ENCODE measurements at places on chromosomes 7 and 10. TPM values are rescaled to one million over a fixed set of nuclear protein-coding genes. Genes with fewer than 3 reads are reported as not detected.

The SEMA3A gene
- 3.7 TPM for total RNA-seq

The SAMD9L gene
- total RNA-seq = 22.4 TPM

The PROSER2 gene
- 19.8 TPM for total RNA-seq

The CCDC172 gene
- not detected for total RNA-seq

The CHAT gene
- total RNA-seq = not detected

The ECHDC3 gene
- 33.0 TPM for total RNA-seq

The OPALIN gene
- not detected for total RNA-seq

The PNLIPRP2 gene
- not detected for total RNA-seq

The IRF5 gene
- total RNA-seq = 50.7 TPM

The CPA1 gene
- 12.6 TPM for total RNA-seq

The LIPK gene
- not detected for total RNA-seq

The MMD2 gene
- not detected for total RNA-seq

DNA sequence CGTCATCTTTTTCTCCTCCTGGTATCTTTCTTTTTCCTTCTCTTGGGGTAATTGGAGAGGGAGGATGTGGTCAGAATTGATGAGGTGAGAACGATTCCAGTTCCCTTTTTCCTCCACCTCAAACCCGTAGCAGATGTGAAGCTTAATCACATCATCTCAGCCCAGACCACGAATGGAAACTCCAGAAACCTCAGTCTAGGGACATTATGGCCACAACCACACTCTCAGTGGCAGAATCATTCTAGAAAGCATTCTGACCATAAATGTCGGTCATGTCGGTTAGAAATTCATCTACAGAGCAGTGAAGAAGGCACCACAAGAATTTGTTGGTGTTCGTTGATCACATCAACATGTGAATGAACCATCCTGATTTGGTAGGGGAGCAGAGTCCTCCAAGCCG is 78.7 kb downstream of the GATA3 start:
- no peak overlapping the region for H3K27ac ChIP-seq
- H3K27me3 ChIP-seq = no peaks in the 10 kb centered on the region
- no peaks in the 10 kb centered on the region for H3K36me3 ChIP-seq
- no peak for DNase-seq
- H3K4me3 ChIP-seq = no peak overlapping the region
- H3K4me1 ChIP-seq = no peaks in the 10 kb centered on the region

- DNase-seq = no peak
- H3K27me3 ChIP-seq = no peaks in the 10 kb centered on the region
- H3K4me3 ChIP-seq = no peak overlapping the region
- H3K4me1 ChIP-seq = peaks cover 78% of the 10 kb centered on the region
Observed at GRCh38 chr7:143390773-143391317, 9.7 kb downstream of the ZYX start.

DNA sequence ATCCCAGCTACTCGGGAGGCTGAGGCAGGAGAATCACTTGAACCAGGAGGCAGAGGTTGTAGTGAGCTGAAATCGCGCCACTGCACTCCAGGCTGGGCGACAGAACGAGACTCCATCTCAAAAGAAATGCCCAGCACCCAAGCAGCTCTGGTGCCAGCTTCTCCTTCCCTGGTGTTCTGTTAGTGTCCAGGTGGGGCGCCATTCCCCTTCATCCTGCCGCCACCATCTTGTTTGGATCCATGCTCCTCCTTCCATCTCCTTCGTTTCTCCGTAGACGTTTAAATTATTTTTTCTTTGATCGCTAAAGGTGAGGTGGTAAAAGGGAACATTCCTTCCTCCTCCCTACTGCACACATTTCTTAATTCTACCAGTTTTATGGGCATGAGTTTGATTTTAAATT is 30.3 kb downstream of the PROSER2 start:
- no peaks in the 10 kb centered on the region for H3K27me3 ChIP-seq
- no peak for DNase-seq

DNA sequence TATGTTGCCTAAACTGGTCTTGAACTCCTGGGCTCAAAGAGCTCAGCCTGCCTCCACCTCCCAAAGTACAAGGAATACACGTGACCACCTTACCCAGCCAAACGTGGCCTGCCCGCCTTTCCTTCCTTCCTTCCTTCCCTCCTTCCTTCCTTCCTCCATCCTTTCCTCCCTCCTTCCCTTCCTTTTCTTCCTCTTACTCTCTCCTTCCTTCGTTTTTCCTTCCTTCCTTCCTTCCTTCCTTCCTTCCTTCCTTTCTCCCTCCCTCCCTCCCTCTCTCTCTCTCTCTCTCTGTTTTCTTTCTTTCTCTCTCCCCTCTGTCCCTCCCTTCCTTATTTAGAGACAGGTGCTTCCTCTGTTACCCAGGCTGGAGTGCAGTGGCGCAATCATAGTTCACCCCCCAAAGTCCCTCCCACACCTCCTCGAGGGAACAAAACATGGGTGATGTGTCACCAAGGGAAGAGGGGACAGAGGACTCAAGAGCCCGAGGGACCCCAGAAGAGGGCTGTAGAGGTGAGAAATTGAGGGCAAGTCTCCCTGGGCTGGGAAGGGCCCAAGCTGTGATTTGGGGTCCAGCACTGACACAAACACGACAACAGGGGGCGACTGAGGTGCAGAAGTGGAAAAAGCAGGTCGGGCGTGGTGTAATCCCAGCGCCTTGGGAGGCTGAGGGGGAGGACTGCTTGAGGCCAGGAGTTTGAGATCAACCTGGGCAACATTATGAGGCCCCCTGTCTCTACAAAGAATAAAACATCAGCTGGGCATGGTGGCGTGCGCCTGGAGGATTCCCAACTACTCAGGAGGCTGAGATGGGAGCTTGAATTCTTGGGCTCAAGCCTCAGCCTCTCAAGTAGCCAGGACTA is 28.1 kb downstream of the EPHB4 start:
- H3K4me1 ChIP-seq = peaks cover 43% of the 10 kb centered on the region
- H3K4me3 ChIP-seq = no peak overlapping the region
- DNase-seq = no peak
- H3K27me3 ChIP-seq = no peaks in the 10 kb centered on the region
- peak overlapping the region; percentile 23 for H3K27ac ChIP-seq

GRCh38 chr10:48556065-48556464 is 48.8 kb downstream of the ARHGAP22 start:
- no peak overlapping the region for H3K4me3 ChIP-seq
- no peaks in the 10 kb centered on the region for H3K27me3 ChIP-seq
- no peaks in the 10 kb centered on the region for H3K36me3 ChIP-seq

GRCh38 chr10:107442035-107442505 is 277.6 kb upstream of the SORCS1 start:
- no peak for DNase-seq
- no peaks in the 10 kb centered on the region for H3K27me3 ChIP-seq
- no peak overlapping the region for H3K27ac ChIP-seq
- no peaks in the 10 kb centered on the region for H3K4me1 ChIP-seq
- H3K4me3 ChIP-seq = no peak overlapping the region

- no peaks in the 10 kb centered on the region for H3K36me3 ChIP-seq
- H3K27ac ChIP-seq = no peak overlapping the region
- H3K4me3 ChIP-seq = no peak overlapping the region
- H3K4me1 ChIP-seq = no peaks in the 10 kb centered on the region
- H3K27me3 ChIP-seq = no peaks in the 10 kb centered on the region
- DNase-seq = peak; percentile 65
Observed at GRCh38 chr7:8125680-8126444, 136.1 kb downstream of the ICA1 start.

DNA sequence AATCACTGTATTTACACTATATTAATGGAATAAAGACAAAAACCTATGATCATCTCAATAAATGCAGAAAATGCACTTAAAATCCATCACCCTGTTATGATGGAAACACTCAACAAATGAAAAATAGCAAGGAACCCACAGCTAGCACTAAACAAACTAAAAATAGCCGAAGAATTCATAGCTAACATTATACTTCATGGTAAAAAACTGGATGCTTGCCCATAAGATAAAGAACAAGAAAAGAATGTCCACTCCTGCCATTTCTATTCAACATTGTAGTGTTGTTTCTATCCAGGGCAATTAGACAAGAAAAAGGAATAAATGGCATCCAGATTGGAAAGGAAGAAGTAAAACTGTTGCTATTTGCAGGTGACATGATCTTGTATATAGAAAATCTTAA is 142.1 kb downstream of the STK31 start:
- H3K36me3 ChIP-seq = no peaks in the 10 kb centered on the region
- H3K4me1 ChIP-seq = no peaks in the 10 kb centered on the region
- no peak overlapping the region for H3K27ac ChIP-seq

DNA sequence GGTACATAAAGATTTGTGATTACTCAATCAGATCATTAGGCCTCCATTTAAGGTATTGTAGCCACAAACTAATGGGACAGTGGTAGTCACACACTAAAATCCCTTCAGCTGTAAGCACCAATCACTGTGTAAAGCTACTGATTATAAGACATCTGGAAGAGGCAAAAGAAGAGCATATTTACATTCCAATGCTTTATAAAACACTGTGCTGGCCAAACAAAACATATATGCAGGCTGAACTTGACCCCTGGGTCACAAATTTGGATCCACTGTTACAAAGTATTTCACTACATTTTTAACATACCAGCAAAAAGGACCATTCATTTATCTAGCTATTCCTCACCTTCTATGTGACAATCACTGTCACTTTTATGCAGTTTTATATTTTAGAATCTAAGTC is 41.4 kb upstream of the ANLN start:
- H3K4me3 ChIP-seq = no peak overlapping the region
- no peaks in the 10 kb centered on the region for H3K36me3 ChIP-seq
- no peaks in the 10 kb centered on the region for H3K27me3 ChIP-seq

GRCh38 chr10:44984671-44985101 is 6.1 kb upstream of the DEPP1 start:
- peak overlapping the region; percentile 75 for H3K27ac ChIP-seq
- H3K4me1 ChIP-seq = peaks cover 79% of the 10 kb centered on the region
- H3K36me3 ChIP-seq = peaks cover 9% of the 10 kb centered on the region

DNA sequence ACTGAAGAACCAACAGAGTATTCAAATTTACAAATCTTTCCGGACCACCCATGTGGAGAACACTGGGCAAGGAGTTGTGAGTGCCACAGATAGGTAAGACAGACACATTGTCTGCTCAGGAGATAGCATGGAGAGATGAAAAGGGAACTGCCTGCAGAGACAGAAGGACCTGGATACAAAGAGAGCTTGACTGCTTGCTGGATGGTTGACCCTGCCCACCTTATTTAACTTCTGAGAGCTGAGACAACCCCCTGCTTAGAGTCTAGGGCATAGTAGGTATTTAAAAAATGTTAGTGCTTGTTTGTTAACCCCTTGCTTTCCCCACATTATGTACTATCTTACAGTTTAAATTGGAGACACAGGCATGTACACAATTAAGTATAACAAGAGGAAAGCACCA is 314.1 kb downstream of the THSD7A start:
- H3K4me1 ChIP-seq = no peaks in the 10 kb centered on the region
- no peak overlapping the region for H3K4me3 ChIP-seq
- H3K36me3 ChIP-seq = no peaks in the 10 kb centered on the region
- no peak for DNase-seq
- H3K27me3 ChIP-seq = no peaks in the 10 kb centered on the region

DNA sequence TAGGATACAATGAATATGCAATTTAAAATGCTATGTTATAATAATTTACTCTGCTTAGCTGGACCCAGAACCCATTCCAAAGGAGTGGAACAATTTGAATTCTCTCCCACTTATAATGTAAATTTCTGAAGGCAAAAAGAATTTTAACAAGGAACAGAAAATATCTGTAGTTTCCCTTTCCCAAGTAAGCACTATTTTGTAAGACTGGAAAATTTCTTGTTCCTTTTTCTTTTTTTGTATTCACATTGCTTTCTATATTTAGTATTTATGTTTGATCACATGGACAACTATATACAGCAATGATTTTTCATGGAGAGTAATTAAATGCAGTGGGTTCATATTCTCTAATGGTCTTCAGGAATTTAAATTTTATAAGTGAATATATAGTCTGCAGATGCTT is 127.4 kb downstream of the GPR85 start:
- no peak for DNase-seq
- no peaks in the 10 kb centered on the region for H3K36me3 ChIP-seq

DNA sequence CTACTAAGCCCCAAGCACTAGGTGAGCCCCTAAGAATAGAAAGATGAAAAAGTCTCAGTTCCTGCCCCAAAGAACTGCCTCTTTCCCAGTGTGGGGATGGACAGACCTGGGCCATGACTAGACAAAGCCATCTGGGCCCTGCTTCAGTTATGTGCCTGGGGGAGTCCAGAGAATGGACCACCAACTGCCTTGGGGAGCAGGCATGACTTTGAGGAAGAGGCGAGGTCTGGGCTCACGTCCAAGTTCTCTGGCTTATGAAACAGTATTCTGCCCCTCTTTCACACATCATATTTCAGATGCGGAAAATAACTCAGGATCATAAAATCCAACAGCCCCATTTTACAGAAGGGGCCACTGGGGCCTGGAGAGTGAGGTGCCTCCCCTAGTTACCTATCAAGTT is 80.3 kb downstream of the PLXNA4 start:
- no peak overlapping the region for H3K4me3 ChIP-seq
- DNase-seq = no peak
- no peak overlapping the region for H3K27ac ChIP-seq
- no peaks in the 10 kb centered on the region for H3K4me1 ChIP-seq
- no peaks in the 10 kb centered on the region for H3K36me3 ChIP-seq

GRCh38 chr10:35700487-35700882 is 58.4 kb upstream of the FZD8 start:
- H3K27ac ChIP-seq = no peak overlapping the region
- no peak for DNase-seq
- no peaks in the 10 kb centered on the region for H3K4me1 ChIP-seq
- H3K4me3 ChIP-seq = no peak overlapping the region
- no peaks in the 10 kb centered on the region for H3K36me3 ChIP-seq

DNA sequence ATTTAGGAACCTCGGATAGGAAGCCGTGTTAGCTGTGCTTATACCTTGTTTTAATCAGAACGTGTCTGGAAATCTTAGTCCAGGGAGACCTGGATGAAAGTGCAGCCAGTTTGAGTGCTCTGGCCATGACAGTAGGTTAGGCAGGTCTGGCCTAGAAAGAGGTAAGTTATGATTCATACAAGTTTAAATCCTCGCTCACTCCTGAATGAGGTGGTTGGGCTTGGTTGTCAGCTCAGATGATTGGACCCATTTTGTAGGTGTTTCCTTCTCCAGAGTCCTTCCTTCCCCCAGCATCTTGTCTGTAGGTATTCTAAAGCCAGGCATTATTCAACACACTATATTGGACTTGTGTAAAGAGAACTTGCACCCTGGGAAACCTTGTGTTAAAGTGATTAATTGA is 561.9 kb upstream of the GALNT17 start:
- H3K27ac ChIP-seq = no peak overlapping the region
- H3K4me1 ChIP-seq = no peaks in the 10 kb centered on the region

- H3K4me1 ChIP-seq = no peaks in the 10 kb centered on the region
- no peaks in the 10 kb centered on the region for H3K27me3 ChIP-seq
- H3K27ac ChIP-seq = no peak overlapping the region
- no peaks in the 10 kb centered on the region for H3K36me3 ChIP-seq
Observed at GRCh38 chr10:115402699-115403098, 309.5 kb downstream of the ATRNL1 start.

DNA sequence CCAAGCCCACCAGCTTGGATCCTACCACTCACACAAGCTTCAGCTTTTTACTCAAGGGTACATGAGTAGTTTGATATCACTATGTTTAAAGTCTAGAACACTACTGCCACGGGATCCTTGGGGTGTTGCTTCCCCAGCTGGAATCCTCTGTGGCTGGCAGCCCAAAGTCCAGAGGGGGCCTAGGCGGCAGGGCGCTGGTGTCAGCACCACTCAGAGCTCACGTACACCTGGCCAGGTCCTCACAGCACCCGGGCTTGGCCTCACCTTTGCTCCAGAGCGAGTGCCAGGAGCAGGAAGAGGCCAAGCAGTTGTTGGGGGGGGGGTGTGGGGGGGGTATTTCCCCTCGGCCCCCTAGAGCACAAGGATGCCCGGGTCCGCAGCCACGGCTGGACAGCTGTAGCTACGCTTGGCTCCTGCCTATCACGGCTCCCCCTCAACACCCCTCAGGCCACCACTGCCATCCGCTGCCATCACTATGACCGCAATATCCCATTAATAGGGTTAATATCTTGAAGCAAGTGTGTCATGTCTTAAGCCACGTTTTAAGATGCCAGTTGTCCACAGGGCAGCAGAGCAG is 17.0 kb downstream of the ZDHHC6 start:
- no peaks in the 10 kb centered on the region for H3K4me1 ChIP-seq
- H3K27ac ChIP-seq = no peak overlapping the region
